ENCODE measurements at places on chromosomes 1 and 21.
A peak's percentile ranks its signal among the peaks of the same experiment; 100 is the strongest.

GRCh38 chr1:12661606-12662219, 17.8 kb downstream of the AADACL4 start:
- DNase-seq = no peak

- DNase-seq = no peak
Observed at GRCh38 chr1:234989019-234989418, 139.6 kb downstream of the TOMM20 start.

- no peak for DNase-seq
Observed at GRCh38 chr1:20538227-20538626, 14.1 kb upstream of the FAM43B start.

- DNase-seq = peak; percentile 70
Observed at GRCh38 chr21:46092026-46092764, 5.7 kb upstream of the COL6A2 start.

DNA sequence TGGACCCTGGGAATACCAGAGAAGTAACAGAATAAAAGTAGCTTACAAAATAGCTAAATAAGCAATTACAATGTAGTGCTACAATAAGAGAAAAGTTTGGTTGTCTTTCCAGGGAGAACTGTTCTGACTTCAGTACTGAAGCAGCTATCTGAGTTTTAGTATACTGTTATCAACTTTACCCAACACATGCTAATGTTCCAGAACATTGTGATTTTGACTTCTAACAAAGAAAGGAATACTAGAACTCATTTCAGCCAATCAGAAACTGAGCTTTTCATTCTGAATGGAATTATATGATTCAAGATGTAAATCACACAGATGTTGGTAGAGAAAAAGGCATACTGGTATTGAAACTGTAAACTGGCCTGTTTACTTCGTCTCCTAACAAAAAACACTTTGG, at the start of gene C1orf105:
TSS of gene C1orf105 (plus strand) at position 301 of the 400 bp plus-strand sequence. CDS start 201 bp downstream, outside the sequence.
- no peak for DNase-seq

DNA sequence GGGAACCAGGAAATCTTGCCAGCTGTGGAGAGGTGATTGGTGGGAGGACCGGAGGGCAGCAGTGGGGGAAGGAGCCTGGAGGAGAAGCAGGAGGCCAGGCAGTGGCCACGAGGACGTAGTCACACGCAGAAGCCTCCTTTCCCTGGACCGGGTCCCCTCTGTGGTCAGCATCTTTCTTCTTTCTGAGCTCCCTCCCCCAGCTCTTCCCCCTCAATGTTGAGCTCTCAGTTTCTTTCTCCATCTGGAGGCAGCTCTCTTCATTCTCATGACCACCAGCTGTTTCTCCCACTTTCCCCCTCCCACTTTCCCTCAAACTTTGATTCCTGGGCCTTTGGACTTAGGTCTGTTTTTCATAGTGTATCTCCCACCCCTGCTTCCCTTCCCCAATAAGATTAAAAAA, 18.3 kb downstream of the KIRREL1 start:
- DNase-seq = no peak

DNA sequence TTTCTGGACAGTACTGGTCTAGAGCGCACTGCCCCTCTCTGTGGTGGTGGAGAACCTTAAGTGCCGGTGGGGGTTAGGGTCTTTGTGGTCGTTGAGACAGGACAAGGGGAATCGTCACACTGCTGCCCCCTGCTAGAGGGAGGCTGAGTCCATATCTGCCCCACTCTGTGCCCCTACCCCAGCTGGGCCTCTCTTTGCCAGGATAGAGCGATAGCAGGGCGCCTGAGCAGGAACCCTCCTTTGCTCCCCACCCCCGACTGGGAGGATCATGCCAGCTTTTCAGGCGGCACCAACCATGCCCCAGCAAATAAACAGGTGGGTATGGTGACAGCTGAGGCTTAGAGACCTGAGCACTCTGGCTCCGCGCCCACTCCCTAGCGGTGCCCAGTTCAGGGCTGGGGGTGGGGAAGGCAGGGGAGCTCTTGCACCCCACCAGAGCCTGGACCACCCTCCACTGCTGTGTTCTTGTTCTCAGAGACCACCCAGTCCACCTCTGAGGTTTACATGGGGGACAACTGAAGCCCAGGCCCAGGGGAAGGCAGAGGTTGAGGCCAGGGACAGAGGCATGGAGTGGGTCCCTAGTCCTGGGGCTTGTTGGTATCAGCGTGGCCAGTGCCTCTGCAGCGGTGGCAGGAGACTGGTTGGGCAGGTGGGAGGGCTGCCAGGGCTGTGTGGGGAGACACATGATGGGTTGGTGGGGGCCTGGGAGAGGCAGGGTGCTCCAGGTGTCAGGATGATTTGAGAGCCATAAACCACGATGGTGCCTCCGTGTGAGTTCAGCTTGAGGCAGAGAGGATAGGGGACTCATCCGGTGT, 1.6 kb downstream of the PADI2 start:
- DNase-seq = no peak

DNA sequence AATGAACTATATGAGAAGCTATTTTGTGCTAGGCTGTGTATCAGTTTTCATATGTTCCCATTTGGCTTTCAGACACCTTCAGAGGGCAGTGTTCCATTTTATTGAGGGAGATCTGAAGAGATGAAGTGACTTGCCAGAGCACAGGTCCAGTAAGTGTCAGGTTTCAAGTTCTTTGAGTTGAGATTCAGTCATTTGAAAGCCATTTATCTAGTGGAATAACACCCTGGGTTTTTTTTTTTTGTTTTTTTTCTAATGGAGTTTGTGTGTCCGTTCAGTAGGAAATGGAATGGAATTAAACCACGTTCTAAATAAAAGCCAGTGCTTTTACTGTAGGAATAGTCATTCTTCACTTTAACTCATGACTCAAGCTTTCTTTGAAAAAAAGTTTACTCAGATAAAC, 652.9 kb upstream of the USP24 start:
- DNase-seq = no peak

- no peak for DNase-seq
Observed at GRCh38 chr21:17964199-17964598, 145.0 kb upstream of the C21orf91 start.

- no peak for DNase-seq
Observed at GRCh38 chr1:71660411-71660810, 579.6 kb upstream of the ZRANB2 start.

GRCh38 chr1:94909486-94909885, 17.4 kb downstream of the CNN3 start:
- DNase-seq = no peak

- DNase-seq = no peak
Observed at GRCh38 chr1:229380536-229381160, 37.8 kb upstream of the CCSAP start.

DNA sequence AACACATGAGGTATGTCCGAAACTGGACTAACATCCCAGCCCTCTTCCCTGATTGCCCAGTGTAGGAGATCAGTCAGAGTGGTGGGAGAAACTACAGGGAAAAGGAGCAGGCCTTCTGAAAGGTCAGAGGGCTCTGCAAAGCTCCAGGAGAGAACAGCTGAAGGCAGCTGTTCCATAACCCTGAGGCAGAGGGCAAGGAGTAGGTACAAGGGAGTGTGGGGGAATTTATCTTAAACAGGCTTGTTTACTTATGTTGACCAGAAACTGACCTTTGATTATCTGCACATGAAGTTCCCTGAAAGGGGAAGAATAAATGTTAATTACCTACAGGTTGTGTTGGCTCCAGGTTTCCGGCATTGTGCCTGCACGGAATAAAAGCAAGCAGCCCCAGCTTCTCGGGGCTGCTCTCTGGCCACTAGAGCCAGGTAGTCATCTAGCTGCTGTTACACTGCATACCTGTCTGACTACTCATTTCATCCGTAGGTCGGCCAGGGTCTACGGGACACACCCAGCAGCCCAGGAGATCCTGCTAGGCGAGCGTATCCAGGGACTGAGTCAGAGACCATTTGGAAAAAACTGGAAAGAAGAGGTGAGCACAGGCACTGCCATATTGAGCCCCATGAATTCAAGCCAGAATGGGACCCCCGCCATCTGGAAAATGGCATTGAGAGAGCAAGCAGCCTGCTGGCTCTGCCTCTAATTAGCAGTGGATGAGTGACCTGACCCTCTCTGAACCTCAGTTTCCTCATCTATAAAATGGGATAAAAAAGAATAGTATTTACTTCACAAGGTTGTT, 14.9 kb upstream of the PAQR7 start:
- DNase-seq = no peak

- DNase-seq = no peak
Observed at GRCh38 chr1:215529111-215529510, 38.0 kb upstream of the KCTD3 start.

DNA sequence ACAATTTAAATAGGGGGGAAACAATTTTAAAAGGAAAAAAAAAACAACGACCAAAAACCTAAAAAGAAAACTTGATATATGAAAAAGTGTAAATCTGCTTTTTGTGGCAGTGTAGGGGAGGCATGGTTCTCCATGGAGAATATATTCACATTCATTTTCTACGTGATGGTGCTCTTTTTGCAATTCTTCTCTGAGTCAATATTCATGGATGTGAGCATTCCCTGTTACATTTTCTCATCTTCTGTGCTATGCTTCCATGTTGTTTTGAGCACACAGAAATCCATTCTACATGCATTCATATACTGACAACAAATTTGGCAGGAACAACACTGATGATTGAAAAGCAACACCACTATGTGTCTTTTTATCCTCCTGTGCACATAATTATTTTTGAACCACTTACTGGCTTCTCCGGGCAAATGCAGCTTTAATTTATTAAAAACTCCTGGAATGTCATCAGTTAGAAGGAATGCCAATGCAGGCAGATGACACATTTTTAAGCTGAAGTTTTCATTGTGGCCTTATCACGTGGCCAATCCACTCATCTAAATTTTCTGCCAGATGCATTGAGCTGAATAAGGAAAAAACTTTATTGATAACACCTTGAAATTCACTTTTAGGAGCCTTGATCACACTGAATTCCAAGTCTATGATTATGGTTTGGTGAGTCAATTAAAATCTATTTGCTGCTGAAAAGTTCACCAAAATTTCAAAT, 590.6 kb downstream of the NUF2 start:
- DNase-seq = no peak

GRCh38 chr1:192767798-192768197, 41.0 kb upstream of the RGS2 start:
- DNase-seq = no peak

DNA sequence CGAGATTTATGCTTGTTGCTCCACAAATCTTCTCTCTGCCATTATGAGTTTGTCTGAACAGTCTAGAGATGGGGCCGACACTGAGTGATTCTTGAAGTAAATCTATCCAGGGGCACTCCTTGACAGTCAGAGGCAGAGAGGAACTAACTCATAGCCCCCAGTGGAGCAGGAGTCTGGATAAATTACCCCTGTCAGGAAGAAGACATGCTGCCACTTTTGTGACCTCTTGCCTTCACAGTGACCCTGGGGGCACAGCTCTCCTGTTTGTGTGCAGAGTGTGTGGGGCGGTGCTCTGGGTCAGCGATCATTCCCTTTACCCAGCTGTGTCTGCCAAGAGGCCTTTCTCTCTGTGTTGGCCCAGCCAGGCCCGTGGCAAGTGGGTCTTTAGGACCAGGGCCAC, 29.5 kb downstream of the PEX14 start:
- DNase-seq = no peak

GRCh38 chr1:236257216-236257615, 24.5 kb downstream of the ERO1B start:
- DNase-seq = peak; percentile 32

GRCh38 chr1:198174297-198174696, 17.5 kb downstream of the NEK7 start:
- no peak for DNase-seq

DNA sequence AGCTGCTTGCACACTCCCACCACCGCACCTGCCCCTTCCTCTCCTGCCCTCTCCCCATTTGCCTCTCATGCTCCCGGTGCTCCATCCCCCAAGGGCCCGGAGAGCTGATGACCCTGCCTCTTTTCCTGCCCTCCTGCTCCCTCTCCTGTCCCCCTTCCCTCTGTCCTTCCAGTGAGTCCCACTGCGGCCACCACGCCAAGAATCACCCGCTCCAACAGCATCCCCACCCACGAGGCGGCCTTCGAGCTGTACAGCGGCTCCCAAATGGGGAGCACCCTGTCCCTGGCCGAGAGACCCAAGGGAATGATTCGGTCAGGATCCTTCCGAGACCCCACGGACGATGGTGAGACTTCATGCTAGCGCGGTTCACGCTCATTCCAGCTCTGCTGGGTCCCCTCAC, 40.7 kb upstream of the IPO9 start:
- DNase-seq = no peak

- DNase-seq = peak; percentile 17
Observed at GRCh38 chr1:118223426-118223825, 38.4 kb upstream of the SPAG17 start.

- DNase-seq = no peak
Observed at GRCh38 chr1:16618719-16619118, 5.4 kb upstream of the NBPF1 start.

DNA sequence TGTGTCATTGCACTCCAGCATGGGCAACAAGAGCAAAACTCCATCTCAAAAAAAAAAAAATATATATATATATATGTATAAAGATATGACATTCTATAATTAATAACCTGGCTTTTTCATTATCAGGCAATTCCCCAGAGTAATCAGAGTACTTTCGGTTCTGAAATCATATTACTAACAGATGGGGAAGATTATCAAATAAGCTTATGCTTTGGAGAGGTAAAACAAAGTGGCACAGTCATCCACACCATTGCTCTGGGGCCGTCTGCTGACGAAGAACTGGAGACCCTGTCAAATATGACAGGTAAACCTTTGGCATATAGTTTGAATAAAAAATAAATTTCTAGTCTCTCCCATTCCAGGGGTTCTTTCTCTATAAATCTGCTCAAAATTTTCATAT, 58.5 kb upstream of the SH3GLB1 start:
- no peak for DNase-seq

DNA sequence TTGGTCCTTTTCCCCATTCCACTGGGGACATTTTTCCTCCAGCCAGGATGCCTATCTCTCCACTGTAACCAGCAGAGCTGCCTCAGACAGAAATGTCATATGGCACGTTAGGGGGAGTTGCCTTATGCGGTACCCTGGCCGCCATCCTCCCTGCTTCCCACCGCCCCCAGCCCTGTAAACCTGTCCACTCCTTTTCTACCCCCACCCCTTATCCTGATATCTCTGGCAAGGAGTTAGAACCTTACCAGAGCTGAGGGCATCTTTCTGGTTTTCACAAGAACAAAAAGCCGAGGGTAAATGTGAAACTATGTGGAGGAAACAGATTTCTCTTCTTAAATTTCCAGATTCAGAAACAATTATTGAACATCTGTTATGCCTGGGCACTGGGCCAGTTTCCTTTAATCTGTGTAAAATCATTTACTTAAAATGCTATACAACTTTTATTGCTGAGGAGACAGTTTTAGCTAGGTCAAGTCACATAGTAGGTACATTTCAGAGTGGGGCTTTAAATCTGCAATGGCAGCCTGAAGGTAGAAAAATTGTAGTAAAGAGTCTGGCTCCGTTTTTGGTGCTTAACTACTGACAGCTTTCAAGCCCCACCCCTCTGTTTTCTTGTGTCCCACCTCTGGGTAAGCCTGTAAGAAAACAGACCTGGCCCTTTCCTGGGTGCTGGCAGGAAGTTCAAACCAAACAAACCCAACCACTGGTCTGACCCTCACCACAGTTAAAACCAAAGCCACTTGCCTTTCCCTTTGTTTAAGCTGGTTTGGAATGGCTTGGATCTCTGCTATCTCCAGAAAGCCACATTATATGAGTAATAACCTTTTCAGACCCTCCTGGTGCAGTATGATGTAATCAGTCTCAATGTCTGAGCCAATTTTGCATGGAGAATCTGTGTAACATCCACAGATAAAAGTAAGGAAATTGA, 319.0 kb downstream of the HHAT start:
- no peak for DNase-seq

All from testis (tissue), 5 donors.